Retina (tissue), 1 donor: ENCODE measurements at places on chromosomes 13 and 19.
A peak's percentile ranks its signal among the peaks of the same experiment; 100 is the strongest.

DNA sequence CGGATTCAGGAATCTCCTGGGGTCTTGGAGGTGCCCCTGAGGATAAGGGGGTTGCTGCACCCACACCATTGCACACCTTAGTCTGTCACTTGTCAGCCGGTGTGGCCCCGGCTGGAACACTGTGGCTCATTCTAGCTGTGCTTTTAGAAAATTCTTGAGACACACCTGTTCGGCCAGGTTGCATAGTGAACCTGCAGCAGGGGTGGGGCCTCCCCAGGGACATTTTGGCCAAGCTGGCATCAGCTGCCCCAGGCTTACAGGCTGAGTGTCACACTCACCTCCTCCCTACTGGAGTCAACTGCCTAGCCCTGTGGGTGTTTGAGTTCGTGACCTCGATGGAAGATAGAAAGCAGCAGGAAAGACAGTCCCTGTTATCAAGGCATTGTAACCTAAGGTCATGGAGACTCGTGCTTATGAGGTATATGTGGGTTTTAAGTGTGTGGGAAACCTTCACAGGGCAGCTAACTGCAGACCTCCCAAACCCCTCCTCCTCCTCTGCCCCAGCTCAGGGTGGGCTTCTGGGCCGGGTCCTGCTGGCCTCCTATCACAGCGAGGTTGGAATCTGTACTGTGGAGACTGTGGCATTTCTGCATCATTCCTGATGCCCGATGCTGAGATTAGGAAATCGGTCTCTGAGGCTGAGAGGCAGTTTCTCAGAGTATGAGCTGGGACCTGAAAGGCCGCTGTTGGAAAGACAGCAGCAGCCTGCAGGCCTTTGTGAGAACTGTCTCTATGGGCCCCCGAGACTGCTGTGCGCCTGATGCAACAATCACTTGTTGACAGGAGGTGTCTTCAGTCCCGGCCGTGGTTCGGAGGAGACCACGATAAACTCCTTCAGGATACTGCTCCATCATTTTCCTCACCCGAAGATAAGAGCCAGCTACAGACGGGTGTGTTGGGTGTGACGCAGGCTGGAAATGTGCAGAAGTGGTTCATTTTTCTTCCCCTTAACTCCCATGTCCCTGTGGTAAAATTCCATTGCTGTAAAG lies 72.2 kb downstream of the ATP11A start:
- no peak for DNase-seq

DNA sequence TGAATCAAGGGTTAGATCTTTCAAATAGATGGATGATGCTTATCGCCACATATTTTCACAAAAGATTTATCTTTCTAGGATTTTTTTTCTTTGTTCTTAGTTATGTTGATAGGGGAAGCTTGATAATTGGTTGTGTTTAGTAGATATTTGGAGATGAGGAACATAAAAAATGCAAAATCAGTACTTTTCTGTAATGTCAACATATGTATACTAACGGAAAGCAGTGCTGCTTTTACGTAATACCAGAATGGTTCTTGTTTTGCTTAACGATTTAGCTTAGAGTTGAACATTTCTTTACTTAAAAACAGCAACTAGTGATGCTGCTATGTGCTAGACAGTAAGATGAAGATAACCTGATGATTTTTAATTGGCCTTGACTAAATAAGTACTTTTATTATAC lies 3.0 kb downstream of the ZMYM2 start:
- DNase-seq = no peak

- DNase-seq = no peak
Observed at GRCh38 chr13:100513171-100513570, 75.4 kb downstream of the GGACT start.

- no peak for DNase-seq
Observed at GRCh38 chr13:30810801-30811200, 75.5 kb downstream of the ALOX5AP start.

GRCh38 chr13:76245211-76245610 lies 609.1 kb downstream of the LMO7 start:
- no peak for DNase-seq

- no peak for DNase-seq
Observed at GRCh38 chr13:41313117-41313516, 2.0 kb downstream of the NAA16 start.

GRCh38 chr19:38142176-38143035 lies 81.6 kb downstream of the DPF1 start:
- peak; percentile 78 for DNase-seq

GRCh38 chr13:98889419-98890085 lies 88.3 kb downstream of the DOCK9 start:
- DNase-seq = no peak

- DNase-seq = peak; percentile 40
Observed at GRCh38 chr13:79901336-79901735, 420.4 kb downstream of the NDFIP2 start.

DNA sequence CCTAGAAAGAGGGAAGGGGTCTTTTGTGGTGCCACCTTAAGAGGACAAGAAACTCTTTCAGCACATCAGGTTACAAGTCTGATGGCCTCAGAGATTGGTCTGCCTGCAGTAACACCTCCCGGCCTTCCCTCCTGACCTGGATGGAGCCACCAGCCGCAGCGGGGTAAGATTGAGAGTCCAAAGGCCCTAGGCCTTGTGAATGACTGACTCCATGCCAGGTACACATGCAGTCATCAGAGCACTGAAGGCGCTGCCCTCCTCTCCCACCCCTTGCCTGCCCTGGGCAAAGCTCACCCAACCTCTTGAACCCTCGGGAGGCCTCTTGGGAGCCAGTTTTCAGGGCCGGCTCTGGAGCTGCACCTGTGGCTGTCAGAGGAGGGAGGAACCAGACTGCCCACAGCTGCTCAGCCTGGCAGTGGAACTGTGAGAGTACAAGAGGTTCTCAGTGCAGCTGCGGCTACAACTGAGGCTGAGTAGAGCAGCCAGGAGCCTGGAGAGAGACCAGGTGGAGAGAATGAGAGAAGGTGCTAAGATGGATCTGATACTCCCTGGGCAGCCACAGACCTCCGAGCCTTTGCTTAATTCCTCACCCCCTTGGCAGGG lies 23.8 kb upstream of the C13orf42 start:
- DNase-seq = no peak

DNA sequence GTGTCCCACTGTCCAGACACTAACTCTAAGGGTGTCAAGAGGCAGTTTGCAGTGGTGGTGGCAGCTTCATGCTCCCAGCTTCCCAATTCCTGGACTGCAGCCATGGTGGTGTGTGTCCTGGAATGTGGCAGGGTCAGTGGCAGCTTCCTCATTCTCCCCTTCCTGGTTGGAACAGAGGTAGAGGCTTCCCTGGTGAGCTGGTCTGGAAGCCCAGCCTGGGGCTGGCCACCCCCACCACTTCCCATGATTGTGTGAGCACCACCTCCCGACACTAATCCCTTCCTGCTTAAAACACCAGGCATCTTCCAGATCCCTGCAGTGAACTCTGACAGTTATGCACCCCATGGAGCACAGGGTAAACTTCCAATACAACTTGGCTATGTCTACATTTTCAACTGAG lies 134.9 kb downstream of the RAP2A start:
- DNase-seq = no peak

GRCh38 chr19:12293777-12294248 lies 870 bp downstream of the ZNF44 start:
- peak; percentile 71 for DNase-seq

- no peak for DNase-seq
Observed at GRCh38 chr19:31018936-31019335, 330.3 kb downstream of the TSHZ3 start.

DNA sequence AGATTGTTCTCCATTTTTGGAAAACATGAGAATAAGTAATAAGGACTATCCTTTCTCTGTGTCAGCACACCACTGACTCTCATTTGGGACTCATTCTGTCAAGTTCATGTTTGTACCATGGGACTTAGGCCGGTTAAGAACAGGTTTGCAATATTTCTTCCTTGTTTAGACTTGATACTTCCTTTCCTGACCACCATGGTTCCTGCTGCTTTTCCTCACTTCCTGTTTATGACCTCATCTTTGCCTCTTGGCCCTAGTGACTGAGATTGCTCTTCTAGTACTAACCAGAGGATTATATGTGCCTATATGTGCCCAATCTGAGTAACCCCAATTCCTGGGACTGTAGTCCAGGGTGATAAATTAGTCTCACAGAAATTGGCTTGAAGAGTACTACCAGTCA lies 32.5 kb upstream of the NDFIP2 start:
- no peak for DNase-seq

GRCh38 chr19:56508290-56508778 lies 679 bp downstream of the ZNF471 start:
- no peak for DNase-seq

- DNase-seq = no peak
Observed at GRCh38 chr13:46580362-46580839, 27.4 kb downstream of the LRCH1 start.

- peak; percentile 75 for DNase-seq
Observed at GRCh38 chr13:73754727-73755292, 379.4 kb downstream of the KLF12 start.

DNA sequence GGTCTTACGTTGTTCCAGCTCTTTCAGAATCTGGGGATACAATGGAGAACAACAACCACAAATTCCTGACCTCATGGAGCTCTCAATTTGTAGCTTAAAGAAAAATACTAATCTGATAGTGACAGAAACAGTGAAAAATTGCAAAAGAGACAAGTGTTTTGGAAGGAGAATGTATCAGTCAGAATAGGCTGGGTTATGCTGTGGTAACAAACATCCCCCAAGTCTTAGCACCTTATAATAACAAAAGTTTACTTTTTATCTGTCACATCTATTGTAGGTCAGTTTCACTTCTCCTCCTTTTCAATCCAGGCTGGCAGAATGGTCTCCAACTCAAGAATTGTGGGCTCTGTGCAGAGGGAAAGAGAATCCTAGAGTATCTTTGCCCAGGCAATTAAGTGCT lies 9.5 kb downstream of the FAM187B start:
- no peak for DNase-seq

DNA sequence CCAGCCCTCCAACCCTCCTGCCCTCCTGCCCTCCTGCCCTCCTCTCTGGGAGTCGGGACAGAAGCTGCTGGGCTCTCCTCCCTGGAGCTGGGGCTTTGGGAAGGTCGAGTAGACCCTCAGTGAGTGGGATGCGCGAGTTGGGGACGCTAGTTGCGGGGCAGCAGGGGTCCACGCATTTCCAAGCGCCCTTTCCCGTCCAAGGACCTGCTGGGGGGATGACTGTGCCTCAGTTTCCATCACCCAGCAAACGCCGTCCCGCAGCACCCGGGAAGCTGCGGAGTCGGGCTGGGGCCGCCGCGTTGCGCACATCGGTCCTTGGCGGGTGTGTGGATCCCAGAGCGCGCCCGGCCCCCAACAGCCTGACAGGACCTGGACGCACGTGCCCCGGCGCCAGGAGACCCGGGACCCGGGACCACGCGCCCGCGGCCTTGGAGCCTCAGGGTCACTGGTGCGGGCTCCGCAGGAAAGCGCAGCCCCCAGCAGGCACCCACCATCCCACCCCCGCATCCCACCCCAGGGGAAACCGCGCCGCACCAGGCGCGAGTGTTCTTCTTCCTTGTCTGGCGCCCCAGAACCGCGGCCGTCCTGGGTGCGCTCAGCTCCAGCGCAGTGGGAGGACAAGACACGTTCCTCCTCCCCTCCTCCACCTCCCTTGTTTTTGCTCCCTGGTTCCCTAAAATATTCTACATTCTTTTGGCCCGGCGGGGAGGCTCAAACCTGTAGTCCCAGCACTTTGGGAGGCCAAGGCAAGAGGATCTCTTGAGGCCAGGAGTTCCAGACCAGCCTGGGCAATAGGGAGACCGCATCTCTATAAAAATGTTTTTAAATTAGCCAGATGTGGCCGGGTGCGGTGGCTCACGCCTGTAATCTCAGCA lies 9.2 kb downstream of the ONECUT3 start:
- no peak for DNase-seq

DNA sequence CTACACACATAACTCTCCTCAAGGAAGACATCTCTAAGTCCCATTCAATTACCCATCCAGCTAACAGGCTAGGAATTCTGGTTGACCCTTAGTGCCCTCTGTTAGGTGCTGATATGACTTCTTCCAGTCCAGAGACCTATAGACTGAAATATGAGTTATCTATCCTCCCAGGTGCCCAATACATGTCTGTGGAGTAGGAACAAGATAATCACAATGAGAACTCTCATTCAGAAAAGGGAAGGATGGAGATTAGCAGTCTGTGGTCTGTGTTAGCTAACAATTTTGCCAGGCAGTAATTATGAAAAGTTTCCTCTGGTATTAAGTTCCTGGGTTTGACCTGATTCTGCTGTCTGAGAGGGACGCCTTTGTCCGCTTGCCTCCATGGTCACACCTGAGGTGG lies 44.2 kb upstream of the SLAIN1 start:
- no peak for DNase-seq

DNA sequence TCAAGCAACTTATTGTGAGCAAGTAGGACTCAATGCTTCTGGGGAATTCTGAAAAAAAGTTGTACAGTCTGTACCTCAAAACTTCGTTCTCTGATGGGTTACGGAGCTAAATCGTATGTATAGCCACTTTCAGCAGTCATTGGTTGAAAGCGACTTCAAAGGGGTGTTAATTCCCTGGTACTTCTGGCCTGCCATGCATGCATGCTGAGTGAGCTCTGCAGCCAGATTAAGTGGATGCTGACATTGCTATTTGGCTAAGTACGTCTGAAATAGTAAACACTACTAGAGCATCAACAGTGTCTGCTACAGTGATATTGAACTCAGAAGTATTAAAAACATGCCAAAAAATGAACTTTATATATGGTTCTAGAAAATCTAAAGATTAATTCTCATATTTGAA lies 1183.1 kb upstream of the PCDH20 start:
- DNase-seq = no peak

DNA sequence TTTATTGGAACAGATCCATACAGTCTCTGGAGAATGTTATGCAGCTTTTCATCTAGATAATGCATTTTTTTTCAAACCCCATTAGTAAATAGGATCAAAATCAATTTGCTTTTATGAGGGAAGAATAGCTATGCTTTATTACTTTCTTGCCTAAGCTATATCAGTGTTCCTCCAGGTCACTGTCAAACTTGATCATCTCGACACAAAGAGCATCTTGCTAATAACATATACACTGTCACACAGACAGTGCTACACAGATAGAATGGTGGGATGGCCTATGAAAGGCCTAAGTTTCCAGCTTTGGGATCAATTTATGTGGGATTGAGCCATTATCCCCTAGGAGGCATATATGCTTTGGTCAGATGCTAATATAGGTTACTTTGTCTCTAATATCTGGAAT lies 862.9 kb upstream of the SPRY2 start:
- no peak for DNase-seq

DNA sequence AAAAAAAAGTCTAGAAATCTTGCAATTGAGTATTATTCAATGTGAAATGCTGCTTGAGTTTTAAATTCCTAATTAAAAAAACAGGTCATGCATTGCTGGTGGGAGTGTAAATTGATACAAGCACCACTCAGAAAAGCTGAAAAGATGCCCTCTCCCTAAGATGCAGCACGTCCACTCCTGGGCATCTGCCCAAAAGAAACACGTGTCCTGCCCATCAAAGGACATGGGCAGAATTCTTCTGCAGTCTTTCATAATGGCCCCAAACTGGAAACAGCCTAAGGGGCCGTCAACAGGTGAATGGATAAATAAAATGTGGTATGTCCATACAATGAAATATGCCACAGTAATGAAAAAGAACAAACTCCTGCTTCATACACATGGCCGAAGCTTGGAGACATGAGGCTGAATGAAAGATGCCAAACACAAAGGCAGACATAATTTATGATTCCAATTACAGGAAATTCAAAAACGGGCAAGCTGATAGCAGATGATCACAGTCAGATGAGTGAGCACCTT lies 7.8 kb downstream of the POU2F2 start:
- DNase-seq = no peak

- no peak for DNase-seq
Observed at GRCh38 chr19:10642473-10643171, 11.5 kb upstream of the ILF3 start.
